ENCODE measurements at places on chromosomes 5 and 9. TPM values are rescaled to one million over a fixed set of nuclear protein-coding genes. Genes with fewer than 3 reads are reported as not detected.

DNA sequence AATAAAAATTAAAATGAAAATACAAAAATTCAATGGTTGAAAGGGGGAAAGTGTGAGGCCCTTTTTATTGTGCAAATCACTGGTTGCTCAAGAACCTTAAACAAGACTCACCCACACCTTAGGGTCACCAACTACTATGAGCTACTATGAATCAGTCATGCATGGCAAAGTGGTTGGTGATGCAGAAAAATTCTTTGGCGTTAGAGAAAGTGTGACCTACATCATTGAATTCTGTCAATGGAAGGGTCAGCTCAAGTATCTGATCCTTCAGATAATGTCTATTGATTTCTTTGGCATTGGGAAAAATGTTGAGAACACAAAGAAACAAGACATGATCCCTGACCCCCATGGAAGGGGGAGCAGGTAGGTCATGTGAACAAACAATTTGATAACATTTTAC is 149.7 kb upstream of the ADCY2 start:
- no peak for DNase-seq
- H3K36me3 ChIP-seq = no peaks in the 10 kb centered on the region

DNA sequence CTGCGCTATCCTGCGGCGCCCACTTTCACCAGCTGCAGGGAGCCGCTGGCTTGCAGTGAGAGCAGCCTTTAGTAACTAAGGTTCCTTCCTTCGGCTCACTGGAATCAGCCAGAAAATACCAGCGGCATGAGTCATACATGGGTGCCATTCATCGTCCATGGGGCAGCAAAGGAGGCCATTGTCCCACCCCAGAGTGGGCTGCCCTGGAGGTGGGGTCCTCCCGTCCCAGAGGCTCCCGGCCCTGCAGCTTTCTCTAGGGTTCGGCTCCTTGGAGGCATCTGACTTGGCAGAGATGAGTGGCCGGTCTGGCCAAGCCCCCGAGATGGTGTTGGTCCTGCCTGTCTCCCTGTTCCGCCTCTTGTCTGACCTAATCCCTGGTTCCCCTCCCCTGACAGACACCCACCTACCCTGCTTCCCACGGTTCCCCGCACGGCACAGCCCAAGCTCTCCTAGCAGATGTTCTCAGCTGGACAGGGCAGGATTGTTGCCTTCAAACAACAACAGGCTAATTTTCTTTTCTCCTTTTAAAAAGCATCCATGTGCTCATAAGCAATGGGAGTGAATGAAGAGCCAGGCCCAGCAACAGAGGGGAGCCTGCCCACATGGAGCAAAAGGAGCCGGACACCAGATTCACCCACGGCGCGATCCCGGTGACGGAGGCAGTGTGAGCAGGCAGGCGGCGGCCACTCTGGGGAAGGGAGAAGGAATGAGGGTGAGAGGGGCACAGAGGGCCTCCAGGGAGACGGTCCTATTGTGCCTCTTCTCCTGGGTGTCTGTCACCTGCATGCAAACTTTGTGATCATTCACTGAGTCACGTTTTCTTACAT is 97.0 kb upstream of the COL5A1 start:
- H3K27ac ChIP-seq = no peak overlapping the region
- peaks cover 7% of the 10 kb centered on the region for H3K4me1 ChIP-seq
- H3K27me3 ChIP-seq = no peaks in the 10 kb centered on the region
- no peaks in the 10 kb centered on the region for H3K36me3 ChIP-seq
- H3K4me3 ChIP-seq = no peak overlapping the region
- DNase-seq = no peak

DNA sequence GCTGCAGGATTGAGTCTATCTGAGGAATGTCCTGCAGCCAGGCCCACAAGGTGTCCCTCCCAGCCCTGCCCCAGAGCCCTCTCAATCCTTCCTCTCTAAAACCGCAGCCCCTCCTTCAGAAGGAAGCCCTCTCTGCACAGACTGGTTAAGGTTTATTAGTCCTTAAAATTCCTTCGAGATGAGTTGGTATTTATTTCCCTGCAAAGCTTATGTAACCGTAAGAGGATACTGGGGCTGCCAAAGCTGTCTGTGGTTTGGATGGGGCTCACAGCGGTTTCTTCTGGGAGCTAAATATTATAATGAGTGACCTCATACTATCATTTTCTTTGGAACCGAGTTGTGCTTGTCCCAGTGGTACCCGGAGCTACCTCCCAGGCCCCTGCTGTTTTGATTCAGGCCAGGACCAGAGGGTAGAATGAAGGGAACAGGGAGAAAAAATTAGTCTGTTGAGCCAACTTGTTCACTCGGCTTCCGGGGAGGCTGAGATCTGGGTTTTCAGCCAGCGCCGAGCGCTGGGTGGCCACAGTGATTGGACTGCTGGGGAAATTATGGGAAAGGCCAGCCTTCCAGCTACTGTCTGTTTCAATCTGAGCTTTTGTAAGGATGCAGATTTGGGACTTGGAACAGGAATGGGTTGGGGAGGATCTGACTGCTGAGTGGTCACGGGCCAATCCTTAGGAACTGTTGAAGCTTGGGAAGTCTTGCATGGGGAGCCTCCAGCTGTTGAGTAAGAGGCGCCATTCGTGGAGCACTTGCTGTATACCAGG is 107.5 kb downstream of the NDFIP1 start:
- no peaks in the 10 kb centered on the region for H3K27me3 ChIP-seq
- no peak overlapping the region for H3K4me3 ChIP-seq
- peaks cover 4% of the 10 kb centered on the region for H3K4me1 ChIP-seq
- no peaks in the 10 kb centered on the region for H3K36me3 ChIP-seq
- peak overlapping the region; percentile 26 for H3K27ac ChIP-seq

- no peaks in the 10 kb centered on the region for H3K36me3 ChIP-seq
- H3K27ac ChIP-seq = no peak overlapping the region
- peak; percentile 65 for DNase-seq
- H3K27me3 ChIP-seq = no peaks in the 10 kb centered on the region
These were observed 21.1 kb downstream of the VCP start for GRCh38 chr9:35051069-35051967.

Gene CYSRT1
- polyA plus RNA-seq = 3.0 TPM

GRCh38 chr9:130021123-130021522 is 21.9 kb downstream of the FNBP1 start:
- no peak overlapping the region for H3K27ac ChIP-seq
- peaks cover 5% of the 10 kb centered on the region for H3K4me1 ChIP-seq
- H3K4me3 ChIP-seq = no peak overlapping the region
- DNase-seq = no peak
- H3K36me3 ChIP-seq = no peaks in the 10 kb centered on the region

All from testis (tissue), 5 donors.